Activated CD8-positive, alpha-beta memory T cell treated with anti-CD3 and anti-CD28 coated beads, Interleukin-2, amount 50 U/mL, for 48 hours (primary cell): ENCODE measurements at places on chromosomes 5 and 9.

DNA sequence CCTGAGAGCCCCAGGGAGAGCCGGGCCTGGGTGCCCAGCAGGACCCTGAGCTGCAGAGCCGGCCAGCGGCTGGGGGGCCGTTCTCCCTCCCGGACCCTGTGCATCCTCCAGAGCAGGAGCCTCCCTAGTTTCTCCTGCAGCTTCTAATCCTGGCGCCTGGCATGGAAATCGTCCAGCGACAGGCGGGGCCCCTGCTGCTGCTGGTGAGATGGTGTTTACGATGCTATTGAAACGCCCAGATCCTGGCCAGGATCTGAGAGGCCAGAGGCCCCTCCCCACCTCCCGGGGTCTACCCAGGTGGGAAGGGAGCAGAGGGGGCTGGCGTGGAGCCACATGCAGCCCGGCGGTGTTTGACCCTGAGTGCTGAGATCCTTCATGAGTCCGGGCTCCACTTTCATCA lies 38.2 kb upstream of the CEP72 start:
- peak; percentile 36 for DNase-seq

- no peak for DNase-seq
These were observed 43.5 kb upstream of the CAVIN4 start for GRCh38 chr9:100534401-100534800.

- DNase-seq: no peak
These were observed 158.7 kb downstream of the DRD1 start for GRCh38 chr5:175285261-175285660.

DNA sequence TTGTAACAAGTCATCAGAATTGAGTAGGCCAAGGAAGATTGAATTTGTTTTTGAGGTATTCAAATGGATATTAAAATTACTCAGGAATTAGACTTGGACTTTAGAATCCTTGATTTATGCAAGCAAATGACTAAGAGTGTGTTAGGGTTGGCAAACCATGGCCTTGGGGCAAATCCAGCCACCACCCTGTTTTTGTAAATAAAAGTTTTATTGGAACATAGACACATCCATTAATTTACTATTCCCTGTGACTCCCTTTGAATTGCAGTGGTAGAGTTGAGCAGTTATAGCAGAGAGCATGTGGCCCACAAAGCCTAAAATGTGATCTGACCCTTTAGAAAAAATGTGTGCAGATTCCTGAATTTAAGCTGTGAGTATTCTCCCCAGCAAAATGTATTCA lies 115.6 kb downstream of the WDR70 start:
- DNase-seq: no peak

DNA sequence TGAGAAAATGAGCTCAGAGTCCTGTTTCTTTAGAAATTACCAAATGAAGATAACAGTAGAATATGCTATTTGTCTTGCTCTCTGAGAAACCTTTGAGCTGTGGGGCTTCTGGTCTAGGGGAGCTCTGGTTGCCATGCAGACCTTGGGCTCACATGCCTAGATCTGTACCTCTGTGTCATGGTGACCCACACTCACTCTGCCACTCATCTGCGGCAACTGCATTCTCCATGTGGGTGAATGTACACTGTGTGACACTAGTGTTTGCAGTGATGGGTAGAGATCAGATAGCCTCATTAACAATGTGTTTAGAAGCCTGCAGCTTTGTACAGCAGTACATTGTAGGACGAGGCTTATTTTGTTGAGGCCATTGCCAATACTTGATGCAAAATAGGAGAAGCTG lies 521.2 kb downstream of the CHSY3 start:
- no peak for DNase-seq

DNA sequence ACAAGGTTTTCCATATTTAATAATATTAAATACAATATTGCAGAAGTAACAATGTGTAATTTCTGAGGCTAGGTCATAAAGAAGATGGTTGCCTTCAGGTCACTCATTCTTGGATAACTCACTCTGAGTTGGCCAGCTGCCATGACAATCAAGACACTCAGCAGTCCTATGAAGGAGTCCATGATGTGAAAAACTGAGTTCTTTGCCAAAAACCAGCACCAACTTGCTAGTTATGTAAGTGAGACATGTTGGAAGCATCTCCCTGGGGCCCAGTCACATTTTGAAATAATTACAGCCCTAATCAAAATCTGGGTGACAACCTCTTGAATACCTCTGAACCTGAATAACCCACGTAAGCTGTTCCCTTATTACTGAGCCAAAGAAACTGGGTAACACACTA lies 453.2 kb downstream of the CDH18 start:
- DNase-seq: no peak

DNA sequence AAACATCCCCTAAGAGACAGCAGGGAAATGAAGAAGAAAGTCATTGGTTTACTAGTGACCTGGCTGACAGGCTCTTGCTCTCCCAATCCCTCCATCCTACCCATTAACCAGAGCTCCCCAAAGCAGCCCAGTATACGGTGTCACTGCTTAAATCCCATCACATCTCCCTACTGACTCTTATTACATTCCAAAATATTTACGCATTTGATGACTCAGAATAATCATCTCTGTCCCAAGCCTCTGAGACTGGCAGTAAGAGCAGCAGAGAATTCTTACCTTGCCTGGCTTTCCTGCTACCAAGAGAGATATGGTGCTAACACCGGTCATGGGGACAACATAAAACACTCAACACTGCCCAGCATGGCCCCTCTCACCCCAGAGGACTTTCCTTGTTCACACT lies 20.2 kb upstream of the WHRN start:
- DNase-seq: no peak

DNA sequence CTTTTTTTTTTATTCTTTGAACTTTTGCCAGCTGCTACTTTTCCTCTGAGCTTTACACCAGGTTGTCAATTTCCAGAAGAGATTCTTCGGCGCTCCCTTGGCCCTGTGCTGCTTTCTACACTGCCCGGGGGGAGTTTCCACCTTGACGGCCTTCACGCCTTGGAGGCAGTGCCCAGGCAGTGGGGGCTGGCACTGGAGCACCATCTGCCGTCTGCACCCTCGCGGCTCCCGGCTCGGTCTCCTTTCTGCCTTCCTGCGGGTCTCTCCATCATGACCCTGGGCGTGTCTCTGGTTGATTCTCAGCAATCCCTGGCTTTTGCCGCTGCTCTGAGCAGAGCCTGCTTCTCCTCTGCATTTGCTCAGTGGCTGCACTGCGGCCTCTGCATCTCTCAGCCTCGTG lies 2.9 kb downstream of the SLC6A18 start:
- DNase-seq: no peak

DNA sequence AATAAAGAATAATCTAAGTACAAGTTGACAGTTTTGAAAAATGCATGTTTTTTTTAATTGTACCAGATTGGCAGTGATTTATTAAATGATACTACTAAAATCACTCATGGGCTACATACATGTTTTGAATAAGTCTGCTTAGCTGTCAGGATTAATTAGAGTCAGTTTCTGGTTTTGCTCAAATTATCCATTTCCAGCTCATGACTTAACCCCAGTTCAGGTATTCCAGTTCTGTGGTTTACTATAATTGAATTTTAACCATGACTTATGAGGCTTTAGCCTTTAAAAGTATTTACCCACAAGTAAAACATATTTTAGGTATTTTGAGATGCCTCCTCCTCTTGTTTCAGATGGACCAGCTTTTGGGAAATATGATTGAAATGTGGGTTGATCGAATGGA lies 17.8 kb upstream of the LRRC70 start:
- no peak for DNase-seq

DNA sequence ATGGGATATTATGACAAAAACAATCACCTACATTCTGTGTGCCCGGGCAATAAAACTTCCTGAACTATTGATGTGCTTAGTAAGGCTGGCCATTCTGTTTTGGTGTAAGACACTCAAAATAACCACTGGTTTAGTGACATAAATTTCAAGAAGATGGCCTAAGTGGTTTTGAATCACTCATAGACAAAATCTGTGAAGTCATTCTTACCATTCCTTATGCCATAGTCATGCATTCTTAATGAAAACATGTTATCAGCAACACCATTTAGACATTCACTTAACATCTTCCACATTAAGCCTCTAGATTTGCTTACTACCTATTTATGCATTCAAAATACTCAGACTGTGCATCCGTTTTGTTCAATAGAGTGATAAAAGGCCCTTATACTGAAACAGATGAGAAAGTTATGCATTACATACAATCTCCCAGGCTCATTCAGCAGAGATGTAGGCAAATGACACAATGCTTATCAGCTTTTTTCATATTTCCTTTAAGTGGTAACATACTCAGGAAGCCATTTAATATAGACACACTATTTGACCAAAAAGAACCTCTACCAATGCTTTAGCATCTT lies 848.8 kb upstream of the DMAC1 start:
- DNase-seq: no peak

GRCh38 chr5:141641634-141642267 lies 5.0 kb downstream of the RELL2 start:
- no peak for DNase-seq

GRCh38 chr5:57513785-57514184 lies 31.2 kb upstream of the ACTBL2 start:
- DNase-seq: no peak

DNA sequence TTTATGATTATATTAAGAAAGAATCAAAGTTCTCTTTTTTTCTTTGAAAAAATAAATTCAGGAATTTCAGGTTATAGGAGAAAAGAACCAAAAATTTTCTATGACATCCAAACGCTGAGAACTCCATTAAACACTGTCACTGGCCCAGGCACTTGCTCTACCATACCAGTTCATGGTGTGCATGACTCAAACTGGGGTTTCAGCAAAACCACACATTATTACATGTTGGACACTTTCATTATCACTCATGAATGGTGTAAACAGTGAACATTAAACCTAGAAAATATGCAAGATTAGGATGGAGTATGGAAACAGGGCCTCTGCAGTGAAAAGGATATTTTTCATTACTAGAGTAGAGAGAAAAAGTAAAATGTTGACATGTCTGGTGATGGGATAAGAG lies 369.9 kb upstream of the FAM174A start:
- no peak for DNase-seq
